D721Med (cell line): ENCODE measurements at places on chromosomes 2 and 18.

GRCh38 chr2:1494257-1494656, 81.0 kb downstream of the TPO start:
- no peak for DNase-seq

DNA sequence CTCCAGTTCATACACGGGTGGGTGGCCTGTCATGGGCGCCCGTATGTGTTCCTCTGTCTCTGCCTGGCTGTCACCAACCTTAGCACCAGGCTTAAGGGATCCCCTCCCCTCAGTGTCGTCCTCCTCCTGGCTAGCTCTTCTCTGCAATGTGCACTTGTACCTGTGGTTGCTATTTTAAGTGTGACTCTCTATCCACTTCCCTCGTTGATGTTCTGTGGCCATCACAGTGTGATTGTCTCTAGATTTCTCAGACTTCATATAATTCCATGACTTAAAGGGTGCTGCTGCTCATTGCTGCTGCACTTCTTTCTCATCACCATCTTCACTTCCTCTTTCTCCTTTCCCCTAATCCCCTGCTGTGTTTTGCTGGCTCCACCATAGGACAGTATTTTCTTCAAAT, 143.4 kb downstream of the EML6 start:
- DNase-seq = no peak

GRCh38 chr2:8684540-8684877, 2.7 kb downstream of the ID2 start:
- no peak for DNase-seq

GRCh38 chr2:84301717-84302116, 157.4 kb downstream of the SUCLG1 start:
- no peak for DNase-seq

GRCh38 chr2:85325466-85325811, 2.4 kb downstream of the TGOLN2 start:
- DNase-seq = no peak

DNA sequence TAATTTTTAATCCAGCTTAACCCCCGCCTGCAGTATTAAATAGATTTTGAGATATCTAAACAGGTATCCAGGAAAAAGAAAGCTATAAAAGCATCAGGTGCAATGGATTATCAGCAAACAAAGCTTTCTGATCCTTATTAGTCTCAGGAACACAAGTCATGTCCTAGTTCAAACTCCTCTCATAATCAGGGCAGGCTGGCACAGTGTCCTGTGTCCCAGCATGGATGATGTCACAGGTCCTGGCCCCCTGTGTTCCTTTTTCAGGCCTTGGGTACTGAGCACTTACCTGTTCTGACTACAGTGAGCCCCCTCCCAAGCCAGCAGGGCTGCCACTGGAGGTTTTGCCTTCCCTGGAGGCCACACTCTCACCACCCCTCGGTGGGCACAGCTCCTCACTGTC, 19.5 kb upstream of the MRO start:
- no peak for DNase-seq

DNA sequence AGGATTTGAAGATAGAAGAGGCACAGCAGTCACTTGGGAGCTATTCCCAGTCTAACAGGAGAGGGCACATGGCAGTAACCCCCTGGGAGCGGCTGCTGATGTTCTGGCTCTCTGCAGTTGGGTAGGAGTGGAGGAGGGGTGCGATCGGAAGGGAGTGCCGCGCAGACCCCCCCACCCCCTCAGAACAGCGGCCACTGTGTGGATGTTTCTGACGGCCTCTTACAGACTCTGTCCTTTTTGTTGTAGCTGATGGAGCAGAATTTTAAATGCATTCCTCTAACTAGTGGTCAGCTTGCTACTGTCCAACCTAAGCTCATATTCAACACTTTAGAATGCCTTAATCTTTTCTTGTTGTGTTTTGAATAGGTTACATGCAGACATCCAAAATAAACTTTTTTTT, 127.9 kb downstream of the AGAP1 start:
- DNase-seq = no peak

- no peak for DNase-seq
Observed at GRCh38 chr2:140481136-140481535, 1649.7 kb downstream of the LRP1B start.

- no peak for DNase-seq
Observed at GRCh38 chr2:224545884-224546644, 39.1 kb downstream of the CUL3 start.

- no peak for DNase-seq
Observed at GRCh38 chr2:136798766-136799165, 33.4 kb downstream of the THSD7B start.

DNA sequence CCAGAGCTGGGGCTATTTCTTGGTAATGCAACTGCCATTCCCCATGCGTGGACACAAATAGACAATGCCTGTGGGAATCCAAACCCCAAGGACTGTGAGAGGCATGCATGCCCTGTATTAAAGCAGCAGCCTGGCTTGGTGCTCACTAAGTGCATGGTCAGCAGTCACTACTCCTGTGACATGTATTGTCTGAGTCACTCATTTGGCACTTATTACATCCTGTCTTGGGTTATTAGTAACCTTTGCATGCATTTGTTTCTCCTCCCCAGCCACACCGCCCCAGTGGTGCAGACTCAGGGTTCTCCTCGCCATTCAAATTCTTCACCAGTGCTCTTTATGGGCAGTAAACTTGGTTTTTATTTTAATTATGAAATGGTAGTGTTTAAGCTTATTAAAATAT, 30.2 kb downstream of the PRKCE start:
- DNase-seq = no peak

- DNase-seq = no peak
Observed at GRCh38 chr2:102553601-102554000, 65.8 kb upstream of the SLC9A2 start.

DNA sequence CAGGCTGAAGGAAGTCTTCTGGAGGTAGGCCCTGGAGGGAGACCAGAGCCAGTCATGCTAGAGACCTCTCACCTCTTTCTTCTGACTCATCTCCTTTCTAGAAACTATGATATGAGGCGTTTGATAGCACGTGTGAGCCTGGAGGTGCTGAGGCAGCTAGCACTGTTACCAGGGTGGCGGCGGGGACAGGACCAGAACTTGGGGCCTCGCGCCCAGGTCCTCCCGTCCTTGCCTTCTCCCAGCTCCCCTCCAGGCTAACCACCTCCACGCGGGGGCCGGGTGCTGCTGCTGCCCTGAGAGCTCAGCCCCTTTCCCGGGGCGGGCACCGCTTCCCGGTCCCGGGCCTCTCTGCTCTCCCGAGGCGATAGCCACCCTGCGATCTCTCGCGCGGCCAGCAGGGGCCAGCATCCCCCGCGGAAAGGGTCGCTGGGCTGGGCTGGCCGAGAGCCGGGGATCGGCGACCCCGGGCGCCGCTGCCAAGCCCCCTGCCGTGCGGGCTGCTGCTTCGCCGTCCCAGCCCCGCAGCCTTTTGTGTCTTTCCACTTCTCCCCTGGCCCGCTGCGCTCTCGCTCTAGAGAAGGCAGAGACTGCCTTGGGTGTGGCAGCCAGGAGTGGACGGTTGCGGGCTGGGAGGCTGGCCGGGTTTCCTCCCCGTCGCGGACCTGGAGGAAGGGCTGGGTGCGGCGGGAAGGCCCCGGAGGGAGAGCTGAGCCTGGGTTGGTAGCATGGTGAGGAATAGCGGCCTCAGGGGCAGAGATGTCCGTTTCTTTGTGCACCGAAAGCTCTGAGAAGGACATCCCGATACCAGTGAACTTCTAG, 49.1 kb downstream of the TMEM17 start:
- peak; percentile 85 for DNase-seq

DNA sequence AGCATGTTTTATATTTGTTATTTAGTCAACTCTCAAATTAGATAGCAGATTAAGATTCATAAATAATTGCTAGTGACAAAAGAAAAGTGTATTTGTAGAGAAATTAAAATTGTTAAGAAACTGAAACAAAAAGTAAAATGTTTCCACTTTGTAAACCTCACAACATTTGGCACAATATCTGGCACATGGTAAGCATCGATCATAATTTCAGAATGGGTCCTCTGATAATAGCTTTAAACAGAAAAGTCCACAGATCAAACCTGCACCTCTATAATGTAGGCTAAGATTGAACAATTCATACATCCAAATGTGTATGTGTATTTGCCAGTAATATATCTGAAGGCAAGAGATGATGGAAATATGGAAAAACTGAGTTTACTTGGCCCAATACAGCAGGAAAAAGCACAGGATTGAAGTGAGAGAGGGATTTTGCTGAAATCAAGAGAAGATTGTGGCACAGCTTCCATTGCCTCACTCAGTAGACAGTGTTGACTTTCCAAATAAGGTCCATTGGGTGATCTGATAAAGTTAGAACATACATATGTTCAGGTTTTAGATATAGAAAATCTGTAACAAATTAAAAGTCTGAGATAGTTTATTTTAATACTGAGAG, 39.4 kb downstream of the COBLL1 start:
- no peak for DNase-seq

DNA sequence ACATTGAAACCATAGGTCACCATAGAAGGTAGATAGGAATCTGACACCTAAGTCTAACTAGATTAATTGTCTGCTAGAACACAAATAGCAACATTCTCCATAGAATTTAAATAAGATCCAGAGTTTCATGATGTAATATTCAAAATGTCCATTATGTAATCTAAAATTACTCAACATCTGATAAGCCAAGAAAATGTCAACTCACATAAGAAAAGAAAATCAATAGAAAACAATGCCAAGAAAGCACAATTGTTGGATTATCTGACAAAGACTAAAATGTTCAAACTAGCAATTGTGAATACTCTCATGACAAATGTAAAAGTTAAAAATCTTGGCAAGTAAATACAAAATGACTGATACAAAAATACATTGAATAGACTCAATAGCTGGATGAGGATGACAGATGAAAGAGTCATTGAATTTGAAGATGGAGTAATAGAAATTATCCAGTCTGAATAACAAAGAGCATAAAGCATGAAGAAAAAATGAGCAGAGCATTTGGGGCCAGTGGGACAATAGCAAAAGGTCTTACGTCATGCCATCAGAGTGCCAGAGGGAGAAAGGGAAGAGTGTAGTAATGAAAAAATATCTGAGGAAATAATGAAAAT, 358.6 kb downstream of the METTL4 start:
- no peak for DNase-seq

- DNase-seq = no peak
Observed at GRCh38 chr2:45714679-45715078, 63.2 kb downstream of the PRKCE start.

DNA sequence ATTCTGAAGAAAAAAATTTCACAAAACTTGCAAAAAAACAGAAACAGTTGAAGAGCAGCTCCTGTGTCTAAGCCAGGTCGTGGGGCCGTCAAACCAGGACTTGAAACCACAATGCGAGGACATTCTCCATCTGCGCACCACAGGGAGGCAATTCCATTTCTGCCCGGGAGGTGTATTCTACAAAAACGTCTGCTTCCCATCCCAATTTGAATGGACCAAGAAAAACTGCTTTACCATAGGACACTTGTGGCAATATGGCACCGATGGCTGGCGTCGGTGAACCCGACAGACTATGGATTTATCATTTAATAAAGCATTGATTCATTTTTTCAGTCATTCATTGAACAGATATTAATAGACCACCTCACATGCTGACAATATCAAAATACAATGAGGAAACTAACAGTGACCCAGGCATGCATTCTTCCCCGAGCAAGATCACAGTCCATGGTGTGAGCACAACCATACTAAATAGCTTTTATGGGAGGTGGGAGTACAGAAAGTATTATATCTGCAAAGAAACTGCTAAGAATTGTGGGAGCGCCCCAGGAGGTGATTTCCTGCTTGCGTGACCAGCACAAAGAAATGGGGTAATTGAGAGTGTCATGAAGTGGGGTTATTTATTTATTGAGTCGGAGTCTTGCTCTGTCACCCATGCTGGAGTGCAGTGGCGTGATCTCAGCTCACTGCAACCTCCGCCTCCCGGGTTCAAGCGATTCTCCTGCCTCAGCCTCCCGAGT, 10.5 kb upstream of the ZAP70 start:
- no peak for DNase-seq

DNA sequence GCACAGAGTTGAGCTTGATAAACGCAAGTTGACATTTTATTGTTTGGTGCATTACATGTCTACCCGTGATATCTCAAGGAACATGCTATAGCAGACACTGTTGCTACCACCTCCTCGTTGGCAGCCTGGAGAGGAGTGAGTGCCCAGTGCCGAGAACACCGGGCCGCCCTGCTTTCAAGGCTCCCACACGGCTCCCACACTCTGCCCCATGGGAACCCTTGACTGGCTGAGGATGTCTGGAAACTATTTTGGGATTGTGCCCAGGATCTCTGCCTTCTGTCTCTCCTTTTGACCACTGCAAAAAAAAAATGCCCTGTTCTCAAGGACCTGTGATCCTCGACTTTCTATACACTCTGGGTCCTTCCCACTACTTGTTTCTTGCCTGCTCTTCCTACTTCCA, 21.1 kb downstream of the TET3 start:
- DNase-seq = no peak

- DNase-seq = no peak
Observed at GRCh38 chr2:62527478-62528210, 21.6 kb upstream of the TMEM17 start.

GRCh38 chr2:241218131-241219029, 29.9 kb downstream of the ANO7 start:
- no peak for DNase-seq

GRCh38 chr2:158725441-158725891, 69.7 kb upstream of the DAPL1 start:
- DNase-seq = no peak
